Subcutaneous preadipocyte (primary cell): ENCODE measurements at places on chromosomes 13 and 19. TPM values are rescaled to one million over a fixed set of nuclear protein-coding genes. Genes with fewer than 3 reads are reported as not detected.

The FAM83E gene
- under 0.01 and 1.4 TPM in 2 replicates for total RNA-seq

The ZNF416 gene
- 3.3 and 4.8 TPM in 2 replicates for total RNA-seq

The OCEL1 gene
- 2.5 and 2.9 TPM in 2 replicates for total RNA-seq

The CGB5 gene
- not detected in 2 replicates for total RNA-seq

The CEACAM21 gene
- total RNA-seq, result not detected in 2 replicates

The TMEM255B gene
- 0.73 and 2.0 TPM in 2 replicates for total RNA-seq

The OR7D2 gene
- not detected in 2 replicates for total RNA-seq

The ASF1B gene
- 14.3 and 17.6 TPM in 2 replicates for total RNA-seq
